ENCODE measurements at places on chromosomes 5 and 9. TPM values are rescaled to one million over a fixed set of nuclear protein-coding genes. Genes with fewer than 3 reads are reported as not detected.

- ATAC-seq, result no peak
These were observed 517.2 kb downstream of the CAAP1 start for GRCh38 chr9:26375448-26375847.

The ARHGEF37 gene
- total RNA-seq, result 0.06 TPM

GRCh38 chr9:133732639-133733408, 5.3 kb downstream of the SARDH start:
- ATAC-seq, result no peak

GRCh38 chr5:35302544-35302943, 72.3 kb upstream of the PRLR start:
- no peak for ATAC-seq

GRCh38 chr5:15606197-15606596, 106.2 kb downstream of the FBXL7 start:
- no peak for ATAC-seq

GRCh38 chr9:34087370-34087769, 38.7 kb upstream of the UBAP2 start:
- ATAC-seq, result no peak

DNA sequence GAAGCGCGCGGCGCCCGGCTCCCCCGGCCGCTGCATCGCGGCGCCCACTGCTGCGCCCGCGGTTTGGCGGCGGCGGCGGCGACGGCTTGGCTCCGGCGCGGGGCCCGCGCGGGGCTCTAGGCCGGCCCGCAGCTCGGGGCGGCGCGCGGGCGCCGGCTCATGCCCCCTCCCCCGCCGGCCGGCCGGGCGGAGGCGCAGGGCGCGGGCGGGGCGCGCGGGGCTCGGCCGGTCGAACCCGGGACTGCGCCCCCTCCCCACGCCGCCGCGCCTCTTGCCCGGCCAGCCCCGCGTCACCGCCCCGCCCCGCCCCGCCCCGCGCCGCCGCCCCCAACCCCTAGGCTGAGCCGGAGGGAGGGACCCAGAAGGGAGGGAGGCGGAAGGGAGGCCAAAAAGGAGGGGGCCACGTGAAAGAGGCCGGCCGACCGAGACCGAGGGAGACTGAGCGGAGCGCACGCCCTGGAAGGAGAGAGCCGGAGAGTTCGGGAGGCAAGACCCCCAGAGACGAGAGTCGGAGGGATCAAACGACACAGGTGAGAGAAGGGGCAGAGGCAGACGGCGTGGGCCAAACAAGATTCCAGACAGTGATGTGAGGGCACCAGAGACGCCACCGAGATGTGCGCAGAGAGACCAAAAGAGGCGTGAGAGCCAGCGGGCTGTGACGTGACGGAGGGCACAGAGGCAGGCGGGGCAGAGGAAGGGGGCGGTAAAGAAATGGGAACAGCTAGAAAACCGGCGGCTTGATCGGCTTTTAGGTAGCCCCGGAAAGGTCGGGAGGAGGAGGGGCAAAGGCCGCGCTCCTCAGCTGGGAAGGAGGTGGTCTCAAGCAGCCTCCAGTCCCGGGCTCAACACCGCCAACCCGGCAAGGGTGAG, at the start of gene BARX1:
Gene BARX1 (minus strand): TSS at position 245 of the 870 bp plus-strand sequence. CDS start 209 bp downstream, at position 36.
- peak; percentile 56 for ATAC-seq

- no peak for ATAC-seq
These were observed 311.7 kb upstream of the ZNF608 start for GRCh38 chr5:125057912-125058826.

The TMEM174 gene
- not detected for total RNA-seq

GRCh38 chr5:115573133-115573532, 28.6 kb upstream of the FEM1C start:
- no peak for ATAC-seq

The COL15A1 gene
- total RNA-seq, result 0.82 TPM

The PDLIM4 gene
- not detected for total RNA-seq

- ATAC-seq, result no peak
These were observed 450.8 kb upstream of the WWC1 start for GRCh38 chr5:167840527-167841130.

The TGFBR1 gene
- 56.0 TPM for total RNA-seq

- ATAC-seq, result no peak
These were observed 132.7 kb upstream of the APC start for GRCh38 chr5:112604732-112605630.

DNA sequence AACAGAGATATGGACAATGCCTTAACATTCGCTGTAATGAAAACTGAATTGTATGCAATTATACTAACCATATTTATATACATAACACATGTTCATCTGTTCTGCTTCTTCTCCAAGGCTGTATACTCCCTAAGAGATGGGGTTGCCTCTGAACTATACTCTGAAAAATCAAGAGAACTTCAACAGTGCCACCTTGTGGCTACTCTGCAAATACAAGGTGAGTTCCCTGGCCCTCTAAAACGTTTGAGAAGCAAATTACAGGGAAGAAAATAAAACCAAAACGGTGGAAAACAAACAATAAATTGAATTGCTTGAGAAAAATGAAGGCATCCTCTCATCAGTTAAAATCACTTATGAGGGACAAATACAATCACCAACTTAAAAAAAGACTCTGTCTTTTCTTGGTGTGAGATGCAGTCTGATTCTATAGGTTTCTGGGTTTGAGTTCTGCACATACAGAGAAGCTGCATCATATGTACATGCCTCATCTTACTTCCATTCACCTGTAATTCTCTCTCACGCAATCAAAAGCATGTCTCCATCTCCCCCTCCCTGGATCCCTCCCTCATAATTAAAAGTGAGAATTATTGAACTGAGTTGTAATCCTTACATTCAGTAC, 98.6 kb downstream of the FBXW11 start:
- peak; percentile 67 for ATAC-seq

DNA sequence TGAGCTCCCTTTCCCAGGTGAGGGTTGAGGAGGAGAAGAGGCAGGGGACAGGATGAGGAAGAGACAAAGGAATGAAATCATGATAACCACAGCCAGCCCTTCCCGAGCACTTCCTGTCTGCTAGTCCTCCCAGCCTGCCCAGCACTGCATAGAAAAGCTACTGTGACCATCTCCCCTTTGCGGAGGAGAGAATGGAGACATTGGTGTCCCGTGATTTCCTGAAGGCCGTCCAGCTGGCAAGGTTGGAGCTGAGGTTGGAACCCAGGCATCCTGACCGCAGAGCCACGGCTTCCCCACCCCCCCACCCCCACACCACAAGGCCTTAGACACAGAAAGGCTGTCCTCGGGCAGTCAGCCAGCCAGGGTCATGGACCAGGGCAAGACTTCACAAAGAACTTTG, 131.1 kb upstream of the ICE1 start:
- ATAC-seq, result no peak

The TGFBI gene
- 0.78 TPM for total RNA-seq

The MRPL50 gene
- 11.6 TPM for total RNA-seq

GRCh38 chr5:176831425-176831824, 21.1 kb downstream of the UNC5A start:
- no peak for ATAC-seq

DNA sequence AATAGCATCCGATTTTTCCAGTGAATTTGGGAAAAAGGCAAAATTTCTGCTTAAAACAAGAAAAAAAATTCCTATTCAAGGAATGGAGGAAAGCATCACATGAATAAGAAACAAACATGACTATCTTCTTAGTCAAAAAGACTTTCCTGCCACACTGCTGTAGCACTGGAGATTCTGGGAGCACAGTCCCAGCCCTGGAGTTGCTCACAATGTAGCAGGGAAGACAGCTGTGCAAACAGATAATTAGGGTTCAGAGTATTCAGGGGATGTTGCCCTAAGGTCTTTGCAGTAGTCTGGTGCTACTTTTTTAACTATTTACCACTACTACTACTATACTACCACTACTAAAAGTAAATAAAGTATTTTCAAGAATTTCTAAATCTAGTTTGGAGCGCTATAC, 86.5 kb downstream of the BNC2 start:
- no peak for ATAC-seq

DNA sequence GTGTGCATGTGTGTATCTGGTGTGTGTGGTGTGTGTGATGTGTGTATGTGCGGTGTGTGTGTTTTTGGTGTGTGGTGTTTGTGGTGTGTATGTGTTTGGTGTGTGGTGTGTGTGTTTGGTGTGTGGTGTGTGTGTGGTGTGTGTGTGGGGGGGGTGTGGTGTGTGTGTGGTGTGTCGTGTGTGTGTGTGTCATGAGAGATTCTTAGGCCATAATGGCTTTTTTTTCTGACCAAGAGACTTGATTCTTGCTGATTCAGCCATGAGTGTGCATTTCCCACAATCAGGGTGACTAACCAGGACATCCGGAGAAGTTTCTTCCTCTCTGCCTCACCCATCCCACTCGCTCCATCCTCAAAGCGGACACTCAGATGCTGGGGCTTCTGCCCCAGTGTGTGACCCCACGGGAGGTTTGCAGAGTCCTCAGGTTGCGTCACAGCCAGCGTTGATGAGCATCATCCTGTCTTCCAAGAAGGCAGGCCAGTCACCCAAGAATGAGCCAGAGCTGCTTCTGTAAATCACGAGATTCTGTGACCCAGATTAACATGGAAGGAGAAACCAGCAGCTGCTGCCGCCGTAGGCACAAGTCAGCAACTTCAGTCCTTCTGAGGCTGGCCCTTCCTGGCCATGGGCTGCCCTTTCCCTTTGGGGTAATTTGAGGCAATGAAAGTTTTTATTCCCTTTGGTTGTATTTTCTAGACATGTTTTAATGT, 12.5 kb upstream of the CTSL start:
- peak; percentile 90 for ATAC-seq

DNA sequence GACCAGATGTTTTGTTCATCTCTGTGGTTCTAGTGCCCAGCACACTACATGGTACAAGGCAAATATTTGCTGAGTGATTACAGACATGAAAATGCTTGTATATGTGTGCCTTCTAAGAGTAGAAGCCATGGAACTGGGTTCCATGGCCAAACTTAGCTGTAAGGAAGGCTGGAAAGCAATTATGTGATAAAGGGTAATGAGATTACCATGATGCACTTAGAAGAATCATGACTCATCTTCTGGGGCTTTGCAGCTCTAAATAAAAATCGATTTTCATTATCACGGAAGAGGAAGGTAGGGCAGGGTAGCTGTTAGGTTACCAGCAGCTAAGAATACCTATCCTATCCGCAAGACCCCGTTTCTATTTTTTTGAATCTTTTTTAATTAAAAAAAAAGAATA, 28.0 kb downstream of the RFK start:
- no peak for ATAC-seq

The INSL6 gene
- total RNA-seq, result not detected

GRCh38 chr9:106954974-106955850, 92.2 kb downstream of the ZNF462 start:
- ATAC-seq, result no peak

DNA sequence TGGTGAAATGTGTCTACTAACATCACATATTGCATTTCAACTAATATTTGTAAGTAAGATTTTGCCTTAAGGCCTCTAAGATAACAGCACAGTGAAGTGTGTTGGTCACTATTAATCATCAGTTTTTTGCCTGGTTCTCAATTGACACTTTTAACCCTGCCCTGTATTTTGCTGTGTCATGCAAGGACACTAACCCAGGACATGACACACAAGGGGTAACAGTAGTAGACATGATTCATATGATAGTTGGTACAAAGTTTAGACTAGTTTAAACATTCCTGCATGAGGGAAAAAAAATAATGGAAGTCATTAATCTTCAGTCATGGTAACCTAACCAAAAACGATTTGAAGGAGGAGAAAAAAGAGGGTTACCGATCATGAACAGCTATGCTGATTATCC, 207.0 kb downstream of the DEPDC1B start:
- no peak for ATAC-seq

- ATAC-seq, result no peak
These were observed 339.3 kb upstream of the SLC30A5 start for GRCh38 chr5:68754536-68754935.

DNA sequence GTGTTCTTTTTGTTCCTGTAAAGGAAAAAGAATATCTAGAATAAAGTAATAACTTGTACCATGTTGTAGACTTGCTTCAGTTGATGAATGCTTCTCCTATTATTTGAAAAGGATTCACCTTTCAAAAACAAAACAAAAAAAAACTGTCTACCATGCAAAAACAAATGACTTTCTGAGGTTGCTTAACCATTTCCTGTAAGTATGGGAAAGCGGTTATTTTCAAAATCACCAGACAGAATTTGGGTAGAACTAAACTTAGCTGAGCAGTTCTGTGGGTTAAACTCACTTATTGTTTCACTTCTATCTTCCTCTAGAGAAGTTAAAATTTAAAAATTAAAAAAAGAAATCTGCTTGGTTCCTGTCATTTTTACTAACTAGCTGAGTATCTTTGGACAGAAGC, 25.2 kb downstream of the LNPEP start:
- ATAC-seq, result peak; percentile 54

DNA sequence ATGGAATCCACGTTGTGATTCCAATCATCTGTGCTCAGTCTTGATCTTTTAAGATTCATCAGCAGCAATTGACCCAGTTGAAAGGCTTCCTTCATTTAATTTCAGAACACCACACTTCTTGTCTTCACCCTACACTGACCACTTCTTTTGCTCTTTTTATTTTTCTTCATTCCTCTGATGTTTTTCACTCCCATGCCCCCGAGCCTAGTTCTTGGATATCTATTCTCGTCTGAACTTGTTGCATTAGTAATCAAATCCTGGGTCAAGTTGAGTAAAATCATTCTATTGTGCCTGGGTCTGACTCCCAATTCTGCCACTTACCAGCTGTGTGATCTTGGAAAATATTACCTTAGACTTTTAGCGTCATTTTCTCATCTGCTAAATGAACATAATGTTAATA, 356.5 kb downstream of the CDH12 start:
- no peak for ATAC-seq

DNA sequence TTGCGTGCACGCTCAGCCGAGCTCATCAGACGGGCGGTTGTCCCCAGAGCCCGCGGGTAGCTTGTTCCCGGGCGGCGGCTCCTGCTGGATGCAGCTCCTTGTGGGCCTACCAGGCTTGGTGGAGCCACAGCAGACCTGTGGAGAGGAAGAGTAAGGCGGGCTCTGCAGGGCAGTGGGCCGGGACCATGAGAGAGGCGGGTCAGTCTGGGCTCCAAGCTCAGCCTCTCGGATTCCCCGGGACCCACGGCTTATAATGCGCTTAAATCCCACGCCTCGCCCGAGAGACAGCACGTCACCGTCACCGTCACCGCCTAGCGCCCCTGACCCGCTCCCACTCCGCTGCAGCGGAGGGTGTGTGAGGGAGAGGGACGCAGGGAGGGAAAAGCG, 1.9 kb upstream of the ANKRD18A start:
- ATAC-seq, result no peak

- ATAC-seq, result no peak
These were observed 208.9 kb downstream of the VPS13A start for GRCh38 chr9:77386187-77386586.

DNA sequence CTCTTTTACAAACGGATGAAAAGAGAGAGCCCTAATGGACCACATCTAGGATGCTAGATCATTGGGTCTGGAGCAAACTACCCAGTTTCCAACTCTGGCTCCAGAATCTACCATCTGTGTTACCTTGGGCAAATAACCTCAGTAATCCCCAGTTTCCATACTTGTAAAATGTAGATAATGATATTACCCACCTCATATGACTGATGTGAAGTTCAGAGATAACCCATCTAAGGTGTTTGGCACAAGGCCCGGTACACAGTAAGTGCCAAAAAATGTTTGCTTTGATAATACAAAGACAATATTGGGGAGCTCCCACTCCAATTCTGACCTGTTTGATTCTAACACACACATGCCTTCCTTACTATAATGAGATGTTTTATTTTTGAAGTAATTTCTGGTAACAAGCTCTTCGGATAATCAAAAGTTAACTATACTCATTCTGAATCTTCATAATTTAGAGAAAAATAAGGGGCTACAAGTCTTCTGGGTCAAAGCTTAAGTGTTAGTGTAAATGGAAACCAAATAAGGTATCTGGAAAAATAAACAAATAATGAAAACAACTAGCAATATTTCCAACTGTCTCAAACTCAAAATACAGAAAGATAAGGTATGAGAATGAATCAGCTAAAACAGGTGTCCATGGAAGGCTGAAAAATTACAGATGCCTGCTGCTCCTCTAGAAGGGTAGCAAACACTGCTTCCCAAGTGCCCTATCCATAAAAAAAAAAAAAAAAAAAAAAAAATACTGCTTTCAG, 30.4 kb downstream of the ELL2 start:
- no peak for ATAC-seq

Measured in activated T-helper 17 cell treated with anti-CD3 and anti-CD28 coated beads, Interleukin-2, amount 50 U/mL, for 72 hours (primary cell).